CD4-positive, CD25-positive, alpha-beta regulatory T cell (primary cell): ENCODE measurements at places on chromosomes 13 and 19. TPM values are rescaled to one million over a fixed set of nuclear protein-coding genes. Genes with fewer than 3 reads are reported as not detected.
A peak's percentile ranks its signal among the peaks of the same experiment; 100 is the strongest.

GRCh38 chr13:51818781-51819511, 15.0 kb upstream of the DHRS12 start:
- no peak for DNase-seq
- H3K4me1 ChIP-seq: peaks cover 73% of the 10 kb centered on the region
- H3K36me3 ChIP-seq: peaks cover 4% of the 10 kb centered on the region
- H3K27me3 ChIP-seq: no peaks in the 10 kb centered on the region
- peak overlapping the region; percentile 84 for H3K27ac ChIP-seq
- peak overlapping the region; percentile 4 for H3K4me3 ChIP-seq

SLC6A16 gene
- polyA plus RNA-seq: 1.6 TPM

DNA sequence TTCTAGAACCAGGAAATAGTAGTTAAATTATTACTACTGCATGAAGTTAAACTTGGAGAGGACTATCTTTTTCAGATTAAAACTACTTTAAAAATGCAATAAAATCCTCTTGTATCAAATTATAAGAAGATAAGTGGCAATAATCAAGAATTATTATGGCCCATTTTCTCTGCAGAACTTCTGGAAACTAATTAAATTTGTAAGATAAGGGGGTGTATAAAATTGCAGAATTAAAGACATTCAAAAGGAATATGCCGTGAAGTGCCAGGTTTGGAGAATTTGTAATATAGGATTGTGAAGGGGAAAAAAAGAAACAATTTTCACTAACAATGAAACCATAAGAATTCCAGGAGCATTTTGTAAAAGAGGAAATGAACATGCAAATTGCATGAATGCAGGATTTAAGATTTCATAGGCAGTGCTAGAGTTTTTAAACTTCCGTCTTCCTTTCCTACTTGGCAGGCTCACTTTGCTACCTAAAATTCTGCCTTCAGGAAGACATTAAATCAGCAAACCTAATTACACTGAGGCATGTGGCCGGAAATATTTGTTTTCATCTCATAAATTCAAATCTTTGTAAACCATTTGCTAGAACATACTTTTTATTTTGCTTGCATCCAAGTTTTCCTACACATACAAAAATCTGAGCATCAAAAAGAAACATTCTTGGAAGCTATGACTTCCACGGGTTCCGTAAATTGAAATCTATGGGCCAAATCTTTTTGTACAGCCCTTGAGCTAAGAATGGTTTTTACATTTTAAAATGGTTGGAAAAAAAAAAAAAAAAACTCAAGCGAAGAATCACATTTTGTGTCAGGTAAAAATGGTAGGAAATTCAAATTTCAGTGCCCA, 166.9 kb downstream of the DCLK1 start:
- H3K4me1 ChIP-seq: no peaks in the 10 kb centered on the region
- H3K4me3 ChIP-seq: no peak overlapping the region
- no peaks in the 10 kb centered on the region for H3K36me3 ChIP-seq
- no peak for DNase-seq

DNA sequence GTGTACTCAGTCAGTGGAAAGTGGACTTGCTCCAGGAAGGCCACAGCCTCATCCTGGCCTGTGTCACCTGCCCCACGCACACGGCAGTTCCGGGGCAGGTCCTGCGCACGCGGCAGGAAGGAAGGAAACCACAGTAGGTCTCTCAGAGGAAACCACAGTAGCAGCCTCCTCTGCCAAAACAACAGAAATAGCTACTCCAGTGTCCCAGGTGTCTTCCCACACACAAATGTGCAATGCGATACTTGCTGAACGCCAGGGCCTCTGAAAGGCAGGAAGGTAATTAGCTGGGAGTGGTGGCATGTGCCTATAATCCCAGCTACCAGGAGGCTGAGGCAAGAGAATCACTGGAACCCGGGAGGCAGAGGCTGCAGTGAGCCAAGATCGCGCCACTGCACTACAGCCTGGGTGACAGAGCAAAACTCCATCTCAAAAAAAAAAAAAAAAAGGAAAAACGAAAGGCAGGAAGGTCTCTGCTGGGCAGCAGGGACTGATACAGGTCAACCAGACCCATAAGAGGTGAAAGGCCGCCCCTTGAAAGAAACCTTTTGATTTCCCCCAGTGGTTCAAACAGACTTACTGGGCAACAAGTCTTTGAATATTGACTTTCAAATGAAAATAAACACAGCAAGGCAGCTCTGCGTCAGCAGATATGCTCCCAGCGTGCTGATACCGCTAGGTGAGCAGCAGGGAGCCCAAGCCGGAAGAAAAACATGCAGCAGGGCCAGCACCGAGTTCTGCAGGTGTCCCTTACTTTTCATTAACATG, 49.5 kb downstream of the CRYL1 start:
- peaks cover 31% of the 10 kb centered on the region for H3K4me1 ChIP-seq

DNA sequence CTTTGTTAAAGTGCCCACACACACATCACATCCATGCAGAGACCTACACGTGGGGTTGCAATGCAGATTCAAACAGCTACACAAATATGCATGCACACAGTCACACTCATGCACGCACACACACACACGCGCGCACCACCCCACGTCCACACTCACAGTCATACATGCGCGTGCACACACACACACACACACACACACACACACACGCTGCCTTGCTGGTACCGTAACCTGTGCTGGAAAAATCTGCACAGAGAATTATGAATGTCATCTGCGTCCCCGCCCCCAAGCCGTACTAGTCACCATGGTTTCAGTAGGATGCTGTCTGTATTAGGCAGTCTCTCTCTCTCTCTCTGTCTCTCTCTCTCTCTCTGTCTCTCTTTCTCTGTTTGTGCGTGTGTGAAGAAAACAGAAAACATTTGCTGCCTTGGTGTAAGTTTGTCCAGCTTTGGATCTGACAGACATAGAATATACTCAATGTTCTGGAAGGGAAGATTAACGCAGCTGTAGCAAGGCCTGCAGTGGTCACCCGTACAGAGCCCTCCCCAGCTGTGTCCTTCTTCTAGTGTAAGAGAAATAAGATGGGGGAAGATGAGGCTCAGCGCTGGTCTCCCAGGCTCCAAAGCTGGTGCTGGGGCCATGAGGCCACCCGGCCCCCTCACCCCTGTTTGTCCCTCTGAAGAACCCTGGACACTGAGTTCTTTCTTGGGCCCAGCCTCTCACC, 26.4 kb upstream of the DPP9 start:
- H3K4me3 ChIP-seq: no peak overlapping the region
- DNase-seq: no peak
- no peaks in the 10 kb centered on the region for H3K27me3 ChIP-seq
- H3K36me3 ChIP-seq: no peaks in the 10 kb centered on the region

DNA sequence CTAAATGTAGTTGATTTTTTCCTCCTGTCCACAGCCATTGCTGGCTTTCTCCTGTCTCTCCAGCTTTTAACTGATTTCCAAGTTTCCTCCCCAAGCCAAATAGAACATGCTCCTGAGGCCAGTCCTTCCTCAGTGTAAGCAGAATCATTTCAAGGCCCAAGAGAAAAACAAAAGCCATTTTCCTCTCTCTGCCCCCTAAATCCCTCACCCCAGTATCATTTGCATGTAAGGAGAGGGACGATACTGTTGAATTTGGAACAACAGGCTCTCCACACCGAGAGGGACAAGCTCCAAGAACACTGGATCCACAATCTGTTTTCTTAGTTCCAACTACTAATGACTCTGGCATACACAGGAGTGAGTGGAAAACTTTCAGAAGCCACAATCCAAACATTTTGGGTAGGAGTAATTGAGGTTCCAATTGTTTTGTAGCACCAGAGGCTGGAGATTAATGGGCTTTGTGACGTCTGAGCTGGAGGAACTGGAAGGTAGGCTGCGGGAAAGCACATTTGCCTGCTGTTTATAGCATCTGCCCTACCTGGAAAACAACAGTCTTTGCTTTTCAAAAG, 156.8 kb downstream of the FLT1 start:
- H3K27ac ChIP-seq: no peak overlapping the region
- no peak overlapping the region for H3K4me3 ChIP-seq
- no peak for DNase-seq
- H3K27me3 ChIP-seq: peaks cover 1% of the 10 kb centered on the region
- H3K4me1 ChIP-seq: no peaks in the 10 kb centered on the region
- H3K36me3 ChIP-seq: no peaks in the 10 kb centered on the region

ZNF610 gene
- 3.6 TPM for polyA plus RNA-seq

GRCh38 chr19:7916103-7916954, 1.7 kb downstream of the TGFBR3L start:
- no peak overlapping the region for H3K27ac ChIP-seq
- H3K27me3 ChIP-seq: peaks cover 11% of the 10 kb centered on the region
- H3K4me1 ChIP-seq: peaks cover 39% of the 10 kb centered on the region
- DNase-seq: peak; percentile 49
- peaks cover 9% of the 10 kb centered on the region for H3K36me3 ChIP-seq
- H3K4me3 ChIP-seq: no peak overlapping the region

KIR2DL4 gene
- polyA plus RNA-seq: not detected

LILRB3 gene
- polyA plus RNA-seq: not detected

APLP1 gene
- polyA plus RNA-seq: not detected

DNA sequence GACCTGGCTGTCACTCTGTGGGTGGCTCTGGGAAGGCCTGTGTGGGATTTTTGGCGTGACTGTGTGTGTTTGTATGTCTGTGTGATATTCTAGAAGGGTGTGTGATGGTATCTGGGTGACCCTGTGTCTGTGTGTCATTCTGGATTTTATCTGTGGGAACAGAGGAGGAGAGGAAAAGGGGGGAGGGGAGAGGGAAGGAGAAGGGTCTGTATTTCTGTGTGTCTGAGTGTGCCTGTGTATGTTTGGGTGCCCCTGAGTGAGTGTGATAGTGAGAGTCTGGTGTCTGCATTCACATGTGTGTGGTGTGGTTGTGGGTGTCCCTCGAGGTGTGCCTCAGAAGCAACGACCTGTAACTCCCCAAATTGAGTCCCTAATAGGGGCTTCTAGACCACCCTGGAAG, 8.1 kb upstream of the NFIX start:
- peaks cover 12% of the 10 kb centered on the region for H3K4me1 ChIP-seq
- DNase-seq: no peak
- H3K27me3 ChIP-seq: no peaks in the 10 kb centered on the region
- no peaks in the 10 kb centered on the region for H3K36me3 ChIP-seq
- H3K27ac ChIP-seq: no peak overlapping the region
- H3K4me3 ChIP-seq: no peak overlapping the region

DNA sequence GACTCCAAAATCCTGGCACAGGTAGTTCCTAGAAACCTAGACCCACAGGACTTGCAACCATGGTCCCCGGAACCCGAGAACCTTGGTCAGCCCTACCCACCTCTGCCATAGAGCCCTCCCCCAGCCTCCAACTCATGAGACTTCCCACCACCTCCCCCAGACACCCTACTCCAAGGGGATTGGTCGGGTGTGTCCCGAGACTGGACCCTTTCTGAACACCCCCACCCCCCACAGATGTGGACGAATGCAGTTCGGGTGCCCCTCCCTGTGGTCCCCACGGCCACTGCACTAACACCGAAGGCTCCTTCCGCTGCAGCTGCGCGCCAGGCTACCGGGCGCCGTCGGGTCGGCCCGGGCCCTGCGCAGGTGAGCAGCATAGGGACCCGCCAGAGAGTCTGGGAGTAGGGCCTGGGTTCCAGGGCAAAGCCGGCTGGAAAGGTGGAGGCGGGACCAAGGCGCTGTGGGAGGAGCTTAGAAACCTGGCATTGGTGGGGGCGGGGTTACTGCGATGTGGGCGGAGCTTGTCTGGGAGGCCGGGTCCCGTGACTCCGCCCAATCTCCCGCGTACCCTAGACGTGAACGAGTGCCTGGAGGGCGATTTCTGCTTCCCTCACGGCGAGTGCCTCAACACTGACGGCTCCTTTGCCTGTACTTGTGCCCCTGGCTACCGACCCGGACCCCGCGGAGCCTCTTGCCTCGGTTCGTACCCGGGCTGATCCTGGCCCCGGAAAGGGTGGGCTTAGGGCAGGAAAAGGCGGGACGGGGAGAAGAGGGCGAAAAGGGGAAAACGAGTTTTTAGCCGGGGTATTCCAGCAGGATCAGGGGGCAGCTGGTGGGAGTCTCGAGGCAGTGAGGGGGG, 11.9 kb downstream of the LTBP4 start:
- peaks cover 50% of the 10 kb centered on the region for H3K4me1 ChIP-seq
- H3K27me3 ChIP-seq: no peaks in the 10 kb centered on the region
- peak overlapping the region; percentile 74 for H3K27ac ChIP-seq
- H3K4me3 ChIP-seq: peak overlapping the region; percentile 70

- no peaks in the 10 kb centered on the region for H3K27me3 ChIP-seq
- H3K4me1 ChIP-seq: peaks cover 99% of the 10 kb centered on the region
- peak; percentile 64 for DNase-seq
- H3K36me3 ChIP-seq: no peaks in the 10 kb centered on the region
- H3K4me3 ChIP-seq: peak overlapping the region; percentile 92
Observed at GRCh38 chr13:24271601-24272451, 37.6 kb upstream of the C1QTNF9 start.

GRCh38 chr13:27691207-27691606, 69.5 kb downstream of the POLR1D start:
- peaks cover 2% of the 10 kb centered on the region for H3K27me3 ChIP-seq
- no peaks in the 10 kb centered on the region for H3K36me3 ChIP-seq
- no peak for DNase-seq

NKPD1 gene
- polyA plus RNA-seq: 0.05 TPM

DNA sequence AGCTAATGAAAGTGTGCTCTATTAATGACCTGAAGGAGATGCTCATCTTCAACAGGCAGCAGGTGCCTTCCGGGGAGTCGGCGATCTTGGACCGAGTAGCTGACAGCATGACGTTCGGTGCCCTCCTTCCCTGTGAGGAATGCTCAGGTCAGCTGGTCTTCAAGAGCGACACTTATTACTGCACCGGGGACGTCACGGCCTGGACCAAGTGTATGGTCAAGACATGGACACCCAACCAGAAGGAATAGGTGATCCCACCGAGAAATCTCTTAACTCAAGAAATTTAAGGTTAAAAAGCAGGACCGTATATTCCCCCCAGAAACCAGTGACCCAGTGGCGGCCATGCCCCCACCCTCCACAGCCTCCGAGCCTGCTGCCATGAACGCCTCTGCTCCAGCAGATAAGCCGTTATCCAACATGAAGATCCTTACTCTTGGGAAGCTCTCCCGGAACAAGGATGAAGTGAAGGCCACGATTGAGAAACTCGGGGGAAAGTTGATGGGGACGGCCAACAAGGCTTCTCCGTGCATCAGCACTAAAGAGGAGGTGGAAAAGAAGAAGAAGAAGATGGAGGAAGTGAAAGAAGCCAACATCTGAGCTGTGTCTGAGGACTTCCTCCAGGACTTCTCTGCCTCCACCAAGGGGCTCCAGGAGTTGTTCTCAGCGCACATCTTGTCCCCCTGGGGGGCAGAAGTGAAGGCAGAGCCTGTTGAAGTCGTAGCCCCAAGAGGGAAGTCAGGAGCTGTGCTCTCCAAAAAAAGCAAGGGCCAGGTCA, 22.8 kb upstream of the ANKRD10 start:
- no peak overlapping the region for H3K4me3 ChIP-seq
- no peak overlapping the region for H3K27ac ChIP-seq
- no peaks in the 10 kb centered on the region for H3K36me3 ChIP-seq
- no peaks in the 10 kb centered on the region for H3K4me1 ChIP-seq
- H3K27me3 ChIP-seq: peaks cover 3% of the 10 kb centered on the region

RFPL4A gene
- not detected for polyA plus RNA-seq

DNA sequence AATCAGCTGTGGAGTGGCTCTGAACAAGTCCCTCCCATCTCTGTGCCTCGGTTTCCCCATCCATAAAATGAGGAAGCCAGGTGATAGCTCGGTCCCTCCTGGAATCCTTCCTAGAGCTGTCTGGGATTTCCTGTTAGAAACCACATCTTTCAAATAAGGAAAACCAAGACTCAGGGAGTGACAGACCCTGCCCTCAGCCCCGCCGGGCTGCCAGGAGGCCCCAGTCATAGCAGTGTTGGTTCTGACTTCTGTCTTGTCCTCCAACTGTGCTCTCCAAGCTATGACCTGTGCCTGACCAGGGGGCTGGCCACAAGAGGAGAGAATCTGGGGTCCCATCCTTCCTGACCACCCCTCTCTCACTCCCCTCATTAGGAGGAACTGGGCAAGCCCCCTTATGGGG, 1.1 kb upstream of the SHD start:
- H3K4me3 ChIP-seq: no peak overlapping the region
- H3K27me3 ChIP-seq: peaks cover 1% of the 10 kb centered on the region
- no peaks in the 10 kb centered on the region for H3K36me3 ChIP-seq
- no peak for DNase-seq
- peaks cover 14% of the 10 kb centered on the region for H3K4me1 ChIP-seq
- no peak overlapping the region for H3K27ac ChIP-seq
